IPS DF 6.9 (cell line): ENCODE measurements at places on chromosomes 7 and 10.

GRCh38 chr7:7315851-7316250 is 133.5 kb downstream of the C1GALT1 start:
- no peak for DNase-seq

DNA sequence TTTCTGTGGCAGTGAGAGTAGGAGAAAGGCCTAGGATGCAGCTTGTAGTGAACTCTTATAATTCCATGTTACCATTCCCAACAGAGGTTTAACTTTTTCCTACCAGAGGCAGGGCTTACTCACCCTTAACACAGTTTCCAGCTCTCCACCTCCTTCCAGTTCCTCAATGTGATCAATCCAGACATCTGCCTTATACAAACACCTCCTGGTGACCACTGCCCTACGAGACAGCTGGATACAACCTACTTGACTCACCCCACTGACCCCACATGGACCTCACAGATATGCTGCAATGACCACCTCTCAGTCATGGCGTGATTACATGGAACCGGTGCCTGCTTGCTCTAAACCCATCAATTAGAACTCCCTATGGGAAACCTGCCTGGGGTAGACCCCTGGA is 326.5 kb downstream of the TNS3 start:
- DNase-seq: no peak

DNA sequence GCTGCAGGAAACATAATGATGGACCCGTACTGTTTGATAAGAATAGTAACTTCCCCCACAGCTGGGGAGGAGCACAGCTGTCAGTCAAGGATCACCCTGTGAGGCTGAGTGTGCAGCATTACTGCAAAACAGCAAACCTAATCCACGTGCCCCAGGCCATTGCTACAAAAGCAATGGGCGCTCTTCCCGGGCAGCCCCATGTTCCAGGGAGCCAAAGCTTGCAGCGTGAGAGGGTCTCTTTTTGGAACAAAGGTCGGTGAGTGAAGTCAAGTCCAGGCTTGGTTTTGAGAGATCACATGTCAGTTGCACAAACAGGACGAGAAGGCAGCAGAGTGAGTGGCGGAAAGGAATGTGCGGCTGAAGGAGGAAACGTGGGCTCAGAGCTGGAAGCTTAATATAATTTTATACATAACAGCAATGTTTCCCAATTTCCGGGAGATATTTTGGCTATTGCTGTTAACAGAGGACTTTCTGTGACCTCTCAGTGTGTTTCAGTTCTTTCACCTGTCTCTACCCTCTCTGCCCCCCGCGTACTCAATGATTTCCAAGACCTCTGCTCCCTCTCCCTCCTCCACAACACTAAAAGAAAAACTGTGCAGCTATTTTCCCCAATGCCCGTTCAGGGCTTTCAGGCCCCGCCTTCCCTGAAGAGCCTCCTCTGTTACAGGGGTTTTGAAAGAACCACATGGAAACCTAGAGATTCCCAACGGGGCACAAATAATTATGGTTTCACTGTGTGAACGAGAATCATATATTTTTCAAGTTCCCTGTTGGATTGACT is 128.9 kb downstream of the MTPAP start:
- no peak for DNase-seq

GRCh38 chr10:126564326-126564888 is 106.1 kb downstream of the C10orf90 start:
- DNase-seq: no peak

GRCh38 chr7:31340603-31341002 is at the start of gene NEUROD6:
Gene NEUROD6, minus strand, starts transcription at chr7:31340726. Its CDS starts 1,458 bp downstream, at chr7:31339268.
- DNase-seq: no peak

DNA sequence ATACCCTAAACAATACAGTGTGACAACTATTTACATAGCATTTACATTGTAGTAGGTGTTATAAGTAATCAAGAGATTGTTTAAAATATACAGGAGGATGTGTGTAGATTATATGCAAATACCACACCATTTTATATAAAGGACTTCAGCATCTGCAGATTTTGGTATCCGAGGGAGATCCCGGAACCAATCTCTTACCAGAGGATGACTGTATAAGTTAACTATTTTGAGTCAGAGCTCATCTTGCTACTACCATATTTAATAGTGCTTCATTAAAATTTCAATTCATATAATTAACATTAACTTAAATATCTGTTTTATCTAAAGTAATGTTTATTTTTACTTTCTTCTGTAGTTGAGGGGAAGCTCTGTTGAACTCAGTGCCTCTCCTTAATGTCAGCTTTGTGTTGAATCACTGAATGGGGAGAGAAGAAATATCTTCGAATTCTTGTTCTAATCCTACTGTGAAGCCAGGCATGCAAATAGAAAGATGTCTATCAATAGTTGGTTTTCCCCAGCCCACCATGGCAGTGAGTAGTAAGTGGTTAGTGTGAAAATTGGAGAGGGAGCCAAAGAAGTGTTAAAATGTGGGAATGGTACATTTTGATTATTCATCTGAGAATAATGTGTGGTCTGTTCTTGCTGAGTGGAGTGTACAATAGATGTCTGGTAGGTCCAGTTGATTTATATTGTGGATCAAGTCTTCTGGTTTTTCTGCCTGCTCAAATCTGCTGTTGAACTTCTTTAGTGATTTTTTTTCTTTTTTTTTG is 90.1 kb upstream of the CYP26C1 start:
- no peak for DNase-seq

- no peak for DNase-seq
Observed at GRCh38 chr7:35019801-35020200, 17.5 kb downstream of the DPY19L1 start.

DNA sequence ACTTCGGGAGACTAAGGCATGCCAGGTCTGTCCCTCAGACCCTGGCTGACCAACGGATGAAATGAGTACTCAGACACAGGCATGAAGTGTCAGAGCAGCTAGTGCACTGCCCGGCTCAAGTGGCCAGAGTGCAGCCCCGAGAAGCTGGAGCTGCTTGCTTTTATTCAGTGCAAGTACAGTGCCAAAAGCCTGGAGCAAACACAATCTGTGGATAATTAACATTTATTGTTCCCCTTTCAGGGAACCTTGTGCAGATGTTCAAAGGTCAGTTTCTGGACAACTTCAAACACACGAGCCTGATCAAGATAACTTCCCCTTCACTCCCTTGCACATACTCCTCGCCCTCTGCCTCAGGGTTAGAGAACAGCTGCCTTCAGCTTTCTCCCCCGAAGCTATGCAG is 7.9 kb upstream of the ATE1 start:
- DNase-seq: no peak

GRCh38 chr10:58300676-58301075 is 31.7 kb downstream of the CISD1 start:
- DNase-seq: no peak

DNA sequence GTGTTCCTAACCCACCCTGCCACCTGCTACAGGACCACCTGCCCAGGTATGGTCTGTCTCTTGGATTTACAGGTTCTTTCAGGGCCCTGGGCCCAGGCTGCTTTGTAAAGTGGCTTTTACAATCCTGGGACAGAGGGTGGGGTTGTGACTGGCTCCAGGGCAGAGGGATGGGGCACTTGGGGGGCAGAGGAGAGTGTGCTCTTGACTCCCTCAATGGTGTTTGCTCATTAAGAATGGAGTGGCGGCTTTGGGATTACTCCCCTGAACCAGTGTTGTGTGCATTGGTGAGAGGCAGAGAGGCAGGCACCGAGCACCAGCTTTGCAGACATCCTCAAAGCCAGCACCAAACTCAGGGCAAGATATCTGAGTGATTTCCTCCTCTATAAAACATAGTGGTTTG is 43.5 kb downstream of the VWA2 start:
- no peak for DNase-seq

GRCh38 chr7:141837683-141838082 is 3.6 kb downstream of the PRSS37 start:
- no peak for DNase-seq
